ENCODE measurements at places on chromosomes 5 and 9.
A peak's percentile ranks its signal among the peaks of the same experiment; 100 is the strongest.

- no peak for DNase-seq
Observed at GRCh38 chr9:78438211-78438610, 141.3 kb downstream of the PSAT1 start.

DNA sequence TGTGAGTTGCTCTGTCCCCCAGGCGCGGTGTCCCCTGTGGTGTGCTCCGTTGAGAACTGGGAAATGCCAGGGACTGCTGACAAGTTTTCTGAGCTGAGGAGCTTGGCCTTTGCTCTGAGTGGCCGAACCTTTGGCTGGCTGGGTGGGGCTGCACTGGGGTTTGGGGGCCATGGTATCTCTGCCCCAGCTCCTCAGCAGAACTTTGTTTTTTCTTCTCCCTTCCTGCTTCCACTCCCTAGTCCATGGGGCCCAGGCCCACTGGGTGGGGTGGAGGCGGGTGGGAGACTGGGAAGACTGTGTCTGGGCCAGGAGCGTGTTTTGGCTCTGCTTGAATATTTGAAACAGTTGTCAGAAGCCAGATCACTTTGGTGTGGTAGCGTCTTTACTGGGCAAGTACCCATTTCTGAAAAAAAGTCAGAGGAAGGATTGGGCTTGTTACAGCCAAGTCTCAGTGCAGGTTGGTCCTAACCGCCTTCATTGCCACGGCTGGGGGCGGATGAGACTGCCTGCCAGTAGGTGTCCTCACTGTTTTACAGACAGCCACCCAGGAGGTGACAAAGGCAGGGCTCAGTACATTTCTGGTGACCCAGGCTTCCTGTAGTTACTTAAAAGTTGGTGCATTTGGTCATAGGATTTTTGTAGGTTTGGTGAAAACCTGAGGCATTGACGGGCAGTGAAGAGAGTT lies 92.7 kb downstream of the DAB2IP start:
- DNase-seq = peak; percentile 15

DNA sequence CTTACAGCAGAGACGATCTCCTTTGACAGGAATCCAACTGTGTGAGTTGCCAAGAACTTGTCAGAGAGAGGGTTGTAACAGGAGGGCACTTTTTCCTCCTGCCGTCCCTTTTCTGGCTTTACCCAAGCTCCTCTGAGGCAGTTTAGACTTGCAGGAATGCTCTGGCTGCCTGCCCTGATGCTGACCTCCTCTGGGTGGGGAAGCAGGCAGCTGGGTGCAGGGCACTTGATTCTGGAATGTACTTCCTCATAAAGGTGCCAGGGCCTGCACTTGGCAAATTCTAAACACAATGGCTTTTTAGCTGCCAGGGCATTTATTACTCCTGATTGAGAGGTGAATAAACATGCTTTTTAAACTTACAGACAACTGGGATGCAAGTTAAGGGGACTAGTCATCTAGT lies 190.4 kb downstream of the EPB41L4A start:
- DNase-seq = no peak

DNA sequence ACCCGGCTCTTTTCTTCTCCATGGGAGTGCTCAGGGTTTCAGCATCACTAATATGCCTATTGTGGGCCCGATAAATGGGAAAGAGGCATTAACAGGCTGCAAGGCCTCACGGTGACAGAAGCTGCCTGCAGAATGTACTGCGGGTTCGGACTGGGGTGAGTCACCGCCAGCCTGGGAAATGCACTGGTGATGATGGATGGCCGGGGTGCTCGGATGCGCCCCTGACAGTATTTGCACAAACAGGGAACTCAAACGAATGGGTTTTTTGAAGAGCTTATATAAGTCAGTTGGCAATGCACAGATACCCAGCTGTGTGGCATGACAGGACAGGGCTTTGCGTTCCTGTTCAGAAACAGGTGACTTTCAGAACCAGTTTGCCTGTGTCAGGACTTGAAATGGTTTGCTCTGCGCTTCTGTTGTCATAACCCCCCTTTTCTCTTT lies 42.0 kb upstream of the PITX1 start:
- no peak for DNase-seq

DNA sequence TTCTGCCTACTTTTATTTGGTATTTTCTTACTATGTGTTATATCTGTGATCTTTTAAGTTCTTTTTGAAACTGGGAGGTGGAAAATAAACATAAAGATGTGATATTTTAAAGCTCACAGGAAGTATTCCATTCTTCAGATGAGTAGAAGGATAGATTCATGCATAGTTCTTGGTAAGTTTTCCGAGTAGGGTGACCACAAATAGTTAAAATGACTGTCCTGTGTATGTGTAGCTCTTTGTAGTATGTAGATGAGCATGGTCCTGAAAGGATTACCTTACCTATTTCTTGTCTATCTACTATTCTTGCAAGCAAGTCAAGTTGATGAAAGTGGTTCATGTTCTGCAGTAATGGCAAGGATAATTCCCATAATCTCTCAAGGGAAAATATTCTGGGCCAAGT lies 47.7 kb downstream of the SRFBP1 start:
- no peak for DNase-seq

DNA sequence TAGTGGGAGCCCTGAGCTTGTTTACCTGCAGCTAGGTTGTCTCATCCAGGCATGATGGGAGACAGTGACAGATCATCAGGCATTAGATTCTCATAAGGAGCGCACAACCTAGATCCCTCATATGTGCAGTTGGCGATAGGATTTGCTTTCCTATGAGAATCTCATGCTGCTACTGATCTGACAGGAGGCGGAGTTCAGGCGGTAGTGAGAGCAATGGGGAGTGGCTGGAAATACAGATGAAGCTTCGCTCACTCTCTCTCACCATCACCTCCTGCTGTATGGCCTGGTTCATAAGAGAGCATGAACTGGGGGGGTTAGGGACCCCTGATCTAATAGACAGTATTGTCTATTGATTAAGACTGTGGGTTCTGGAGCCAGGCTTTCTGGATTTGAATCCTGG lies 24.9 kb downstream of the SMAD5 start:
- no peak for DNase-seq

DNA sequence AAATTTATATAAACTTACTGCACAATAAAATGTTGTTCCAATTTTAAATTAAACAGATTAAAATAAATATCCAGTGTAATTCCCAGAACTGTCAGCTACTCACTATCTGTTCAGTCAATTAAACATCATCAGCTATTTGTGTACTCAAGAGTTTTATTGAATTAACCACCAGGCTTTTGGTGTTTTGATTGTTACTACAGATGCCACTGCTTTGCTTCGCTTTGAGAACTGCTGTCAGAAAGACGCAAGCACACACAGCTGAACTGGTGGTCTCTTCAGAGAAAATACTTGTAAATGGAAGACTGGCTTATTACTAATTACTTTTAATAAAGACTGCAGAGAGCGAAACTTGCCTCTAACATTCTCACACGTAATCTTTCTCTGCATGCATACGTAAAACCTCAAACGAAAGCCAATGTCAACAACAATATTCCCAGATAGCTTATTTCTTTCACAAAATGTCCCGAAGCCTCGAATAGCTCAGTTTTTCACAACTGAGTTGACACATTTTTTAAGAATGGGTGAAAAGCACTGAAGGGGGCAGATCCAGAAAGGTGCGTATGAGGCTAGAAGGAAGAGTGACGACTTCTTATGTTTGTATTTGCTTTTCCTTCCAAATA lies 259.6 kb upstream of the RPS23 start:
- no peak for DNase-seq

- peak; percentile 66 for DNase-seq
Observed at GRCh38 chr9:137482094-137482781, 23.1 kb upstream of the NSMF start.

DNA sequence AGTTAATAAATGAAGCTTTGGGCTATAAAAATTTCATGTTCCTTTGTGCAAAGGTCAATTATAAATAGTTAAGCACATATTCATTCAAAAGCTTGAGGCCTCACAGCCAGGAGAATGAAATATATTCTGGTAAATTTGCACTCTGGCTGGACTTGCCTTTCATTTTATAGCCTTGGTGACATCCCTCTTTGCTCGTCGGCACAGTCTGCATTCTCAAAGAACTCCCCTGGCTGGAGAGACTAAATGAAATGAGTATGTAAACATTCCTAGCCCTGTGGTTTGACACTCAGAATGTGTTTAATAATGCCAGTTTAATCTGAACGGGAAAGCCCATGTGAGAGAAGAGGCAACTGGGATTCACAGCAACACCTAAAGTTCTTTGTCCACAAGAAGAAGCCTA lies 285.6 kb downstream of the BRINP1 start:
- DNase-seq = no peak

DNA sequence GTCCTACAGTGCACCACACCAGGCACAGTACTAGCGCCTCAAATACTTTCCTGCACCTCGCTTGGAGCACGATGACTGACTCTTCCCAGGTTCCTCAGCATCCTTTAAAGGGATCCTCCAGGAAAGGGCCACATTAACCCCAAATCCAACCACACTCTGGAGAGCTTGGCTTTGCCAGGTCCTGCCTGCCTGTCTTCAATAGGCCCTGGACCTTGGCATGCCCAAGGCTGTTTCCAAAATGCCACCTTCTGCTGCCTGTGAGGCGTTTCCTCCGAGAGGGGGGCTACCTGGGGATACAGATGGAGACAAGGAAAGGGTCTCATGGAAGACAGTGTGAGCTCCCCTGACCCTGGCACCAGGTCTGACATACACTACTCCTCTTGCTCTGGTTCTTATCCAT lies 169.9 kb downstream of the DAB2IP start:
- no peak for DNase-seq

- DNase-seq = no peak
Observed at GRCh38 chr9:135790356-135790755, 88.4 kb downstream of the KCNT1 start.

DNA sequence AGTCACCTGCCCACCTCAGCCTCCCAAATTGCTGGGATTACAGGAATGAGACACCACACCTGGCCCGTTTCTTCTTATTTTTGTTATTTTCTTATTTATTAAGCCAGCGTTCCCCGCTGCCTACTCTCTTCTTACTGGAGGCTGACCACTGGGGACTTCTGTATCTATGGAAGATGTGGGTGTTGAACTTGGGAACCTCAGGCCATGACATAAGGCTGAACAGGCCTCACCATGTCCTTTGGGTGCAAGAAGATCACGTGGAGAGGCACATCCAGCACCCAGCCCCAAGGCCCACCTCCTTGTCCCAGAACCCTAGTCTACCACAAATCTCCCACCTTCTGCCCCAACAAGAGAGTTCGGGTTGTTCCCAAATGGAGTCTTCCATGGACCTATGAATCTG lies 59.4 kb upstream of the NEK6 start:
- no peak for DNase-seq

Measured in Kasumi-1 (cell line).